ENCODE measurements at places on chromosomes 12 and 14.

DNA sequence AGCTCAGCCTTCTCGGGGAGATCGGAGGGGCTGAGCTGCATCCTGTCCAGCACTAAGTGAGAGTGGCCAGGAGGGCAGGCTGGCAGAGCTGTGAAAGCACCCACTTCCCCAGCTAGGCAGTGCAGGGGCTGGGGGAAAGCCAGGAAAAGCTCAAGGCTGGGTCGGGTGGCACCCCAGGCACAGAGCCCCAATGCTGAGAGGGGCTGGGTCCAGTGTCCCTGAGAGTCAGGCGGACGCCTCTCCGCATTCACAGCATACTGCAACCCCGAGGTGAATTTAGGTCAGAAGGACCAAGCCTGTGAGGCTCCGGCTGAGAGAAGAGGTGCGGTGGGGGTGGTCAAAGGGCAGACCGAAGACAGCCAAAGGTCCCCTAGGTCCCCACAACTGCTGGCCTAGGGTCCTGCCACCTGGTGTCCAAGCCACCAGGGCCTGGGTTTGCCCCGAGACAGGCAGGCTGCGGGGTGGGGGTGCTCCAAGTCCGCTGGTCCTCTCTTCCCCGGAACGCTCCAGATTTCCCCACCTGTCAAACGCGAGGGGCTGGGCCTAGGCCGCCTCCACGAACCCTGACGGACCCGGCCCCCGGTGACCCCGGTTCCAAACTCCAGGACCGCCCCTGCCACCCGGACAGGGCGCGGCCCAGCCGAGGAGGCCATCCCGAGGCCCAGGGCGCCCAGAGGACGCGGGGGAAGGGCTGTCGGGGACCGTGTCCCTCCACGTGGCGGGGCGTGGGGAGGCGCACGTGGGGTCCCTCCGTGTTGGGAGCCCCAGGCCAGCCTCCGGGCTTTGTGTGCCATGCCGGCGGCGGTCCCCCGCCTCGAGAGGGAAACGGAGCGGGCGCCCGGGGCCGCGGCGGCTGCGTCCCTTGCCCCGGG is 527 bp downstream of the CAMKK2 start:
- peak; percentile 43 for DNase-seq

DNA sequence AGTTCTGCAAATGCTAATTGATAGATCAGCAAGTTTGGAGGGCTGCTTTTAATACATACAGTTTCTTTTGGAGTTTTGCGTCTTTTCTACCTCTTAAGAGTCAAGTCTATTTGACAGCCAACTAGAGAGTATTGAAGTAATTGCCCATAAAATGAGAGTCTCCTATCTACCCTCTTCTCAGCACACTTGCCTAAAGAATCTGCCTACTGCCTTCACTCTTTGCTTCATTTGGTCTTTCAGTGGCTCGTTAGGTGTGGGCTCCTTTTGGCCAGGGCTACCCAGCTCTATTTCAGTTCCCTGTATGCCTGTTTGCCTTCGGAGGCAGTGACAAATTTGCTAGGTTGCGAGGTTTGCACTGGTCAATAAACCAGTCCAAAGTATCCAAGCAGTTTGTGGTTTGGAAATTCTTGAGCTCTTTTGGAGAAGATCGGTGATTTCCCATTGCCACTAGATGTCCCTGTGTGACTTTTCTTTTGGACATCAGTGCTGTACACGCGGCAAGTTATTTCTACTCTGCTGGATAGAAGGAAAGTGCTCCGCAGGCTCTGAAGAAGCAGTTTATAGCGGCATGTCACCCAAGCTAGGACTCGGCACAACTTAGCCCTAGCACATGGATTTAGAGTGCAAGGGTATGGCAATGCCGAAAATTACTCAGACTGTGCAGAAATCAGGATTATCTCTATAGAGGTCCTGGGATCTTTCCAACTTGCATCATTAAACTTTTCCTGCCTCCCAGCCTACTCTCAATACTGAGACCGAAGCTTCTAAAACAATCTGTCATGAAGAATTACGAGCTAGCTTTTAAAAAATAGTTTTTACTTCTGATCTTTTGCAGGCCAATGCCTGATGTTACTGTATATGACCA is 38.6 kb downstream of the MGST1 start:
- DNase-seq = peak; percentile 28

GRCh38 chr12:52720365-52720886 is 17.1 kb upstream of the KRT77 start:
- DNase-seq = no peak

DNA sequence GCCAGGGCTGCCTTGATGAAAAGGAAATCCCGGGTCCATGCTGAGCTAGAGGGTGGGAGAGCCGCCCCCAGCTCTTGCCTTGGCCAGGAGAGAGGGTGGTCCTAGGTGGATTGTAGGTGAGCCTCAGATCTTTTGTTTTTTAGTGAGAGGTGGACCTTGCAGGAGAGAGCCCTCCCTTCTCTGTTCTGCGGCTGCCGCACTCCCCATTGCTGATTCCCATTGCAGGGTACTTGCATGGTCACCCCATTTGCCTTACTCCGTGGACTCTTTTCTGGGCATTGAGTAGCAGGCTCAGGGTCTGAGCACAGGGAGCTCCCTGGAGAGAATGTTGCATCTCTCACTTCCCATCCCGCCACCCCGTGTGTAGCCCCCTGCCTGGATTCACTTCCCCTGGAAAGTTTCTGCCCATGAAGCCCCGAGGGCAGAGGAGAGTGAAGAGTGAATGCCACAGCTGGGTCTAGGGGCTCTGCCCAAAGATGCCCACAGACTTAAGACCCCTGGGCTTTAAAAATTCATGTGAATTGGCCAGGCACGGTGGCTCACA is 10.2 kb downstream of the VASH1 start:
- DNase-seq = no peak
